ENCODE measurements at places on chromosomes 11 and 22. TPM values are rescaled to one million over a fixed set of nuclear protein-coding genes. Genes with fewer than 3 reads are reported as not detected.
A peak's percentile ranks its signal among the peaks of the same experiment; 100 is the strongest.

GRCh38 chr22:20926243-20926642, 9.0 kb downstream of the CRKL start:
- no peak for DNase-seq

- no peak for DNase-seq
These were observed 123.4 kb downstream of the NXPE2 start for GRCh38 chr11:114801773-114802172.

DNA sequence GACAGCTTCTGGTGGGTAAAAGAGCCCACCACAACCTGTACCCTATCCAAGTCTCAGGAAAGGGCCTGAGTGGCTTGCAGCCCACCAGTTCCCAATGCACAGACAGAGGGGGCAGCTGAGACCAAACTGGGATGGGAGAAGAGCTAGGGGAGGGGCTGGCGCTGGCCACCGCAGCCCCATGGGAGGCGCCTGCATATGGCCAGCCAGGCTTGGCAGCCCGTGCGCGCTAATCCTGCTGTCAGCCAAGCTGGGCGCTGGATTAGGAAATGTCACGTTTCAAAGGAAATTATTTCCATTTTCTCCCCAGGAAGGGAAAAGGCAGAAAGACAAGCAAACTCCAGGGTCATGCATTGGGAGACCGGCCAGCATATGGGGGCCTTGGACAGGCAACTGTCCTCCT, 236.8 kb downstream of the BUD13 start:
- no peak for DNase-seq

- no peak for DNase-seq
These were observed 9.5 kb downstream of the OR5P2 start for GRCh38 chr11:7787239-7787638.

GRCh38 chr11:47192111-47192510, 5.9 kb upstream of the PACSIN3 start:
- no peak for DNase-seq

GRCh38 chr11:12079726-12080556, 30.4 kb upstream of the MICAL2 start:
- no peak for DNase-seq

- no peak for DNase-seq
These were observed 635 bp upstream of the GRK3 start for GRCh38 chr22:25563761-25564319.

DNA sequence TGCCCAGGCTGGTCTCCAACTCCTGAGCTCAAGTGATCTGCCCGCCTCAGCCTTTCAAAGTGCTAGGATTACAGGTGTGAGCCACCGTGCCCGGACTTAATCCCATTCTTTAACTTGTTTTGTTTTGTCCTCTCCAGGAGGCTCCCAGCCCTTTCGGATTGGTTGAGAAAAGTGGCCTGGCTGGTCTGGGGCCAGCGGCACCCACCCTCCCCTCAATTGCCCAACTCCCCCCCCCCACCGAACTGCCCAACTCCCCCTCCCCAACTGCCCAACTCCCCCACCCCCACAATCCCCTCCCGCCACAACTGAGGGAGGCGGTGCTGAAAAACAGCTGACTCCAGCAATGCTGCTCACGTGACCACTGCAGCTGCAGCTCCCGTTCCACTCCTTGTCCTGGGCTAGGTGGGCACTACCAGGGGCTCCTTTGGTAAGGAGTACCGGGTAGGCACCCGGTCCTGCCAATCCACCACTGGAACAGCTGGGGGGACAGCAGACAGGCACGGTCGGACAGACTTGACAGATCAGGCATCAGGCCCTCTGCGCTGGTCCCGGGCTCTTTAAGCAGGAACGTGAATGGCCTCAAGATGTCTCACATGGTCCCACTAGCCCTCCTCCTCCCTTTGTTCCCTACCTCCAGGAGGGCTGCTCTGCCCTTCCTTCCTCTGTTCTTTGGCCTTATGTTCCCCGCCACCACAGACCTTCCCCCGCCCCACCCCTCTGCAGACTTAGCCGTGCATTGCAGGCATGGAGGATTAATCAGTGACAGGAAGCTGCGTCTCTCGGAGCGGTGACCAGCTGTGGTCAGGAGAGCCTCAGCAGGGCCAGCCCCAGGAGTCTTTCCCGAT, at the start of gene TCN2:
TCN2 (plus strand) TSS at position 720 of the 845 bp plus-strand sequence. CDS start 158 bp downstream, outside the sequence.
- no peak for DNase-seq

- DNase-seq, result no peak
These were observed 16.0 kb downstream of the LRRC55 start for GRCh38 chr11:57197762-57198161.

- no peak for DNase-seq
These were observed 333.0 kb downstream of the DDX10 start for GRCh38 chr11:108997826-108998225.

GRCh38 chr11:35553831-35554230, 28.4 kb upstream of the PAMR1 start:
- no peak for DNase-seq

DNA sequence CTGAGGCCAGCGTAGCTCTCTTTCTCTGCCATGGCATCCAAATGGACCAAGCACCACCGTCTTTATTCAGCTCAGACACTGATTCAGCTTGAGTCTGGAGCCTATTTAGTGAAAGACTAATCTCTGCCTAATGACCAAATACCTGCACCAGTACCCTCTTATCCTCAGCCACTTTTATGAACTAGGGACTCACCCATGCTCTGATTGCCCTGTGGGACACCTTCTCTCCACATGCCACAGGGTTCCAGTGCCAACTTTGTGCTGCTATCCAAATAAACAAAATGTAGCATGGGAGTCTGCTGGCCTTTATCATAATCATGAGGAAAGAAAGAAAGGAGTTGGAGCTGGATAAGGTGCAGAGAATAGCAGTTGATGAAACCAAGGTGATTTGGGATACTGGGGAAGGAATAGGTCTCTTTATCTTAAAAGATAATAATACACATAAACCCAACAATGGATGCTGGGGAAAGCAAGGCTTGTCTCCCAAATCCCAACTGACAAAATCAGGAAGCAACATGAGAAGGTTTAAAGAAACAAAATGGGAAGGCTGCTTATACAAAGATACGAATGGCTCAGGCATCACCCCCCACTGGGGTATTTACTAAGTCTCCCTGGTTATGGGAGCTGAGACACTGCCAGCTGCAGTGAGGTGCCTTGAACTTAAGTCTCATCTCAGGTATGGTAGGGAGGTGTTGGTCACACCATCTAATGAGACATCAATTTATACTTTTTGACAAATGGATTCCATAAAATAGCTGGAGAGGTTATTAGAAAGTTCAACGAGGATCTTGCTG, 63.3 kb downstream of the SYT9 start:
- DNase-seq, result no peak

DNA sequence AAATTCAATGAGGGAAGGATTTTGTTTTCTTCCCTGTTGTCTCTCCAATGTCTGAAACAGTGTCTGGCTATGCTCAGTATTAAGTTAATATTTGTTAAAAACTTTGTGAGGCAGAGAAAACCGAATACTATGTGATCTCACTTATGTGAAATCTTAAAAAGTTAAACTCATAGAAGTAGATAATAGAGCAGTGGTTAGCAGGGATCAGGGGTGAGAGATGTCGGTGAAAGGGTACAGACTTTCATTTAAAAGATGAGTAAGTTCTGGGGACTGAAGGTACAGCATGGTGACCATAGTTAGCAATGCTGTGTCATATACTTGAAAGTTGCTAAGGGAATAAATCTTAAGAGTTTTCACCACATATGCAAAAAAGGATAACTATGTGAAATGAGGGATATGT, 244.6 kb downstream of the AASDHPPT start:
- no peak for DNase-seq

DNA sequence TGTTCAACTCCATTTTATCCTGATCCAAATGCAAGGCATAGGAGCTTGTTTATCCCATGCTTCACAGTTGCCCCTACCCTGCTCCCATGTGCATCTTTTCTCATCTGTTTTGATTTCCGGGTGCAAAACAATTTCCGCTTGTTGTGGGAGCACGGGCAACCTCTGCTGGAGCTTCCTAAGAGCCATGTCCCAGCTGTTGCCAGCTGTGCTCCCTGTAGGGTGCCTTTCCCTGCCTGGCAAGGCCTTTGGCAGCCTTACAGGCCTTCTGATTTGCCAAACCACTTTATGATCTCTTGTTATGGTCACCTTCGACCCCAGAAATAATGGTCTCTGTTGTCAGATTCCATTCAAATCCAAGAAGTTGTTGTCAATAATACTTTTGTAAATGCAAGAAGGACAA, 1038.5 kb downstream of the OPCML start:
- peak; percentile 55 for DNase-seq

- no peak for DNase-seq
These were observed 26.5 kb upstream of the PRDM10 start for GRCh38 chr11:130029137-130029536.

DNA sequence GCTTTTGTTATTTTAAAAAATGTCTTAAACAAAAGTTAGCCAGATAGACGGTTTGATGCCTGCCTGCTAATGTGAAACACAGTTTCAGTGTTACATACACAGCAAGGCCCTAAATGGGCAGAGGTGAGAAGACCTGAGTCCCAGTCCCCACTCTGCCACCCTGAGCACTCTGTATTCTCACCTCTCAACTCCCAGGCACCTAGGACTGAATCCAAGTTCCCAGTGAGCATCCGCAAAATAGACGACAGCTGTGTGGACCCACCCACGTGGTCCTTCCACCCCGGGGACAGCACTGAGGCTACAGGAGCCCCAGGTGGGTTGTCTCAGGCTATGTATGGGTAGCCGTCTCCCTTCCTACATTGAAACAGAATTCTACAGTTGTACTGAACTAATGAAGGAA, 111.5 kb downstream of the RPL27A start:
- no peak for DNase-seq

- DNase-seq, result no peak
These were observed 40.5 kb downstream of the MICAL2 start for GRCh38 chr11:12150831-12151382.

- no peak for DNase-seq
These were observed 4.6 kb downstream of the PHOX2A start for GRCh38 chr11:72239313-72239848.

The TENM4 gene
- 24.8 TPM for polyA plus RNA-seq

The KRTAP5-11 gene
- polyA plus RNA-seq, result 0.43 TPM

The FBLN1 gene
- 69.4 TPM for polyA plus RNA-seq

The ARHGAP42 gene
- 25.4 TPM for polyA plus RNA-seq

The C22orf23 gene
- polyA plus RNA-seq, result 15.1 TPM

The TREH gene
- polyA plus RNA-seq, result 1.5 TPM

The PLAAT3 gene
- 50.0 TPM for polyA plus RNA-seq

The DEFB131B gene
- polyA plus RNA-seq, result not detected

The TRPM5 gene
- not detected for polyA plus RNA-seq

The ELMOD1 gene
- polyA plus RNA-seq, result 83.8 TPM

The PIWIL4 gene
- polyA plus RNA-seq, result 4.5 TPM

The CDK2AP2 gene
- polyA plus RNA-seq, result 53.2 TPM
